AG09319 (cell line): ENCODE measurements at places on chromosomes 4 and X.
A peak's percentile ranks its signal among the peaks of the same experiment; 100 is the strongest.

GRCh38 chrX:108257556-108257955 is 166.0 kb downstream of the ATG4A start:
- no peak for DNase-seq

GRCh38 chrX:44843753-44844152 is at the start of gene DUSP21:
Gene DUSP21 (plus strand): TSS chrX:44844021. CDS start chrX:44844133, 112 bp downstream.
- no peak for DNase-seq

DNA sequence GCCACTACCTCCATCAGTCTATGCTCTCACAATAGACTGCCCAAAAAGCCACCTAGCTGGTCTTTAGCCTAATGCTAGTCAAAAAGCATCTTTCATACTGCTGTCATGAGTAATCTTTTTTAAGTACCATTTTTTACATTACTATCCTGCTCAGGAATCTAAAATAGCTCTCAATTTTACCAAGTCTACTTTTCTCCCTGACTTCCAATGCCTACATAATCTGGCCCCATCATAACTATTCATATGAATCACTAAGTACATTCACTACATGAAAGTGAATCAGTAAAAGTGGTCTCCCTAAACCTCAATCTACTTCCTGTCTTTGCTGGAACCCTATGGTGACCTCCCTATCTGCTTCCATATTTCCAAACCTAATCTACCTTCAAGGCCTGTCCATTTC is 105.9 kb downstream of the THOC2 start:
- no peak for DNase-seq

DNA sequence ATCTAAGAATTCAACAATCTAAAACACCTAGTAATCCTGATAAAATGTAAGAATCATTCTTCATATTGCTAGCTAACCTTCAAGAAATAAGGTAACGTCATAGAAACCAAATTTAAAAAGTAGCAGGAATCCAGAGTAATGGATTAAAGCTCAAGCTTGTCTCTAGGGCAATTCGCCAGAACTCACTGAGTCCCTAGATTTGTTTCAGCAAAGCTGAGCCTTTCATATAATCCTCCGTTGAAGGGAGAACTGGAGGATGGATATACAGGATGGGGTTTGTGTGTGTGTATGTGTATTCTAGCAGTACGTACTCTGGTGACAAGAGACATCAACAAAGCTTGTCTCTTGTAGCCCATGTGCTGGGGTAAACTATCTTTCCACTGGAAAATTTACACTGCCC is 2173.5 kb upstream of the AGA start:
- no peak for DNase-seq

DNA sequence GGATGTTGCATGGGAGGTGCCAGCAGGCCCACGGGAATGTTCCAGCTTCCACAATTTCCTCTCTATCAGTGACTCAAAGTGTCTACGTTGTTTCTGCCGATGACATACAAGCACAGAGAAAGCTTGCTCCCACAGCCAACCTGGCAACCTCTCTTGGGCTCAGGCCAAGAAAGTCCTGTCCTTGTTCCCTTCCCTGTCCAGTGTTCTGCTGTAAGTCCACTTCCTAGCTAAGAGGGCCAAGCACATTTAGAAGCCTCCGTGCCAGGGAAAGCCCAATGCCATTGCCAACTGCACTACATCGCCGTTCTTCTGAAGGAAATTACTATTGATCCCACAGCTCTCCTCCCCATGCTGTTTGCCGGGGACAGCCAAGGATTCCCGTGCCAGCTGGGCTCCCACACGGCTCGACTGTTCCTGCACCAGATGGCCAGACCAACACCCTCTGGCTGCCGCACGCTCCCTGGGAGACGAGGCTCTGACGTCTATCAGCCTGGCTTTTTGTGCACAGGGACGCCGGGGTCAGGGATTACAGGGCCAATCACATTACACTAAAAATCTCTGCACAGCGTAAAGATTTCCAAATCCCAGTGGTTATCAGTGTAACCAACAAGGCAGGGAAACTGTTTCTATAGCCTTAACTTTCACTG is 284.0 kb downstream of the BCOR start:
- peak; percentile 30 for DNase-seq

DNA sequence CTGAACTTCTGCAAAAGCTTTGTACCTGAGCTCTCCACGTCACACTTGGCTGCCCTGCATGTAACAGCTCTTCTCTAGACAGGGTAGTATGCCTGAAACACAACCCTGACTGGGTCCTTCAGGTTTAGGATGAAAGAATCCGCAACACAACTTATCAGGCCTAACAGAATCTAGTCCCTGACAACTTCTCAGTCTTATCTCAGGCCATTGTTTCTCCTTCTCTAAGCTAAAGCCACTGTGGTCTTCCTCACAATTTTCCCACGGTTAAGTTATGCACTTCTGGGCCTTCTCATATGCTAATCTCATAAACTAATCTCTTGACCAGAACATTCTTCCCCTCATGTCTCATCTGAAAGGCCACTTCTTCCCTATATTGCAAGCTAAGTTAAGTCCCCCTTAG is 10.8 kb upstream of the TMPRSS11B start:
- DNase-seq: no peak

DNA sequence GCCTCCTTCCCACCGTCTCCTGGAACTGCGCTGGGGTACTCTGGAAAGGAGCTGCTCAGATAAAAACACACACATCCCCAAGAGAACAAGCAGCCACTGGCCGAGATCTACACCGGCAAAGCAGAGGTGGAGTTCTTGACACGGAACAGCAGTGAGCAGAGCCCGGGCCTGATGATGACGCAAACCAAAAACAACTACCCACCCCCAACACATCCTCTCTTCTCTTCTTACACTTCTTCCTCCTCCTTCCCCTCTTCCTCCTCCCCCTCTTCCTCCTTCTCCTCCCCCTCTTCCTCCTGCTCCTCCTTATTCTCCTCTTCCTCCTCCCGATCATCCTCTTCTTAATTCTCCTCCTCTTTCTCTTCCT is 4.6 kb downstream of the PNMA5 start:
- no peak for DNase-seq

DNA sequence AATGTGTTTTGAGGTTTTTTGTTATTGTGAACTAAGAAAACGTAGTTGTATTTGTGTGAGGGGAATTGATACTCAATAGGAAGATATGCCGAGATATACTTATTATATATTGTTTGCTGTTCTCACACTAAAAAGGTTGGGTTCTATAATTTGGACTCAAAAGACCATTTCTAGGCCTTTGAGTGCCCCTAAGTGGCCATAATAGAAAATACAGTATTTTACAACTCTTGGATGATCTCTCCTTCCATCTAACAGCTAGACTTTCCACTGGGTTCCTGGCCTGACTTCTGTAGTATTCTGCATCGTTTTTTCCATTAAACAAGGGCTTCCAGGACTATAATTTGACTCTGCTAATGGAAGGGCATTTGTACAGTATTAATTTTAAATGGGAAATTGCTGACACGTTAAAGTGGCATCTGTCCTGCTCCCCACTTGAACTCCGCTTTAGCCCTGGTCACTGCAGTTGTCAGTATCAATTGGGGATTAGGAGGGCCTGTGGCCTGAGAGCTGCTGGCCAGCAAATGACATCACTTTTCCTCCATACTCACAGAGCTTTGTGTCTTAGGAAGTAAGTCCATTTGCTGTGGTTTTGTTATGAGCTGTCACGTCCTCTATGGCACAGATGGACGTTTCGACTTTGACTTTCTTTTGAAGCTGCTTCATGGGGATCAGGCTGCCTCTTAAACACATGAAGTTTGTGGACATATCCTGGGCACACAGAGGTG is 176.9 kb downstream of the SLIT2 start:
- DNase-seq: no peak

GRCh38 chrX:137043736-137044135 is 9.9 kb upstream of the GPR101 start:
- no peak for DNase-seq

GRCh38 chr4:166657261-166657660 is 577.0 kb downstream of the SPOCK3 start:
- no peak for DNase-seq

DNA sequence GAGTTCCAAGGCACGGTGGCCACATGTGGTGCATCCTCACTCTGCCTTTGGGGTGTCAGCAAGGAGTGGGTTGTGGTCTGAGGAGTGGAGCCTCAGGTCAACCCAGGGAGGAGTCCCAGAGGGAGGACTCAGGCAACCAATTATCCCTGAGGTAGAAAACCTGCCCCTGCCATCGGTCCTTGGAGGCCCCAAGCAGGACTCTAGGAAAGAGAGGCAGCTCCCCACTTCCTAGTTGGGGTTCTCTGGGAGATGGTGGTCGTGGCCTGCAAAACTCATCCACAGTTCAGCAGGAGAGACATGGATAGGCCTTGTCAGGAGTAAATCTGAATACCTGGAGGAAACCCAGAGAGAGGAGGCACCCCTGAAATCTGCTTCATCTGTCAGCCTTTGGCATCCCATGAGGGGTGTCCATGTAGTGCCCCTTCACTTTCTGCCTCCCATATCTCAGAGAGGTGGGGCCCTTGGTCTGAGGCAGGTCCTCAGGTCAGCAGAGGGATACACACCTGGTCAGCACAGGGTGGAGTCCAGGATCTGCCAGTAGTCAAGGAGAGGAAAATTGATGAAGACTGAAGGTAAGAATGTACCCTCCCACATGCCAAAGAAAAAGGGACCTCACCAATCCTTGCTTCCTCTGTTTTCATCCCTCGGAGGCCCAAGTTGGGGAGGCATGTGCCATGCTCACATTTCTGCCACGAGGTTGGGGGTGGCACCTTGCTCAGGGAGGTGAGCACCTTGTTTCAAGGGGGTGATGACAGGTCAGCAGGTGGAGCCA is 1.6 kb downstream of the MAGEA11 start:
- no peak for DNase-seq

DNA sequence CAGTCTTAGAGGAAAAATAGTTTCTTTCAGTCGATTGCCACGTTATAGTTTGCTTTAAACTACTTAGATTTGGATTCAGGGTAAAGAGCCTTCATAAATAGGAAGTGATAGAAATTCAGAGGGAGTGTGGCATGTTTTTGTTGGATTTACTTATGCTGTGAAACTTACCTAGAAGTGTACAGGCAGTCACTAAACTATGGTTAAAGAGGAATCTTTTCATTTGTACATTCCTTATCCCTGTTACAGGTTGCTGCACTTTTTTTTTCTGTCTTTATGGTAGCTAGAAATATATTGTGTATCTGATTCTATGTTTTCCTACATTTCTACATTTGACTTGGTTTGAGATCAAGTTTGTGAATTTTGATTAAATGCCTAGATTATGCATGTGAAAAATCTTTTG is 19.1 kb downstream of the WWC2 start:
- no peak for DNase-seq

- no peak for DNase-seq
These were observed 313.8 kb upstream of the TEX13C start for GRCh38 chrX:125005863-125006262.

GRCh38 chr4:146311238-146311970 is 97.1 kb downstream of the REELD1 start:
- no peak for DNase-seq
